IPS DF 19.7 (cell line): ENCODE measurements at places on chromosomes 4 and X.

- DNase-seq: no peak
These were observed 7.6 kb downstream of the MED14 start for GRCh38 chrX:40727581-40728252.

- DNase-seq: no peak
These were observed 36.5 kb downstream of the FGFBP1 start for GRCh38 chr4:15901998-15902397.

DNA sequence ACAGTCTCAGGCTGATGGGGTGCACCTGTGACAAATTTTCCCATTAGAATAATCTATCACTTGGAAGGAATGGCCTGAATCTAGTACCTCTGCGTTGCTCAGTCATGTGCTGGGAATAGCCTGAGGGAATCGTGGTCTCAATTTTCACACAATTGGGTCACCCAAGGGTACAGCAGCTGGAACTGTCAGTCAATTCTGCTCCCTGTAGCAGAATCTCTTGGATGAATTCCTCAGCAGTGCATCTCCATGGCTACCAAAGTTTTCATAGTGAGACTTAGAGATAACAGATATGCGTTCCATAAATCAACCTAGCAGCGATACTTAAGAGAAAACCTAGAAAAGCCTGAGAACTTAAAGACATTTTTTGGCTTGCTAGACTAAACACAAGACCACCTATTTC is 288.7 kb upstream of the CTSO start:
- DNase-seq: no peak

- DNase-seq: no peak
These were observed 165.3 kb upstream of the LEF1 start for GRCh38 chr4:108334031-108334430.

- no peak for DNase-seq
These were observed 306.4 kb downstream of the PTTG2 start for GRCh38 chr4:38266616-38267015.
